Activated T-helper 2 cell treated with anti-CD3 and anti-CD28 coated beads, Interferon-gamma antibody, Interleukin-2, Interleukin-4, amounts not matched to agents 10 μg/mL and 5 μg/mL and 100 μg/mL, durations not matched to agents 14 hours and 24 hours and 36 hours (primary cell): ENCODE measurements at places on chromosomes 6 and 20. TPM values are rescaled to one million over a fixed set of nuclear protein-coding genes. Genes with fewer than 3 reads are reported as not detected.

- no peak for DNase-seq
- H3K27ac ChIP-seq: no peak overlapping the region
Measured at GRCh38 chr6:73131706-73132105, 93.6 kb downstream of the KHDC1L start.

- no peak for DNase-seq
- H3K4me1 ChIP-seq: peaks cover 12% of the 10 kb centered on the region
- peak overlapping the region; percentile 90 for H3K4me3 ChIP-seq
- H3K36me3 ChIP-seq: peaks cover 10% of the 10 kb centered on the region
Measured at GRCh38 chr6:78867020-78867369, 356 bp upstream of the IRAK1BP1 start.

TNXB gene
- 4.3 and 5.0 TPM in 2 replicates for total RNA-seq

- no peak overlapping the region for H3K4me3 ChIP-seq
- H3K36me3 ChIP-seq: peaks cover 61% of the 10 kb centered on the region
- peaks cover 22% of the 10 kb centered on the region for H3K4me1 ChIP-seq
Measured at GRCh38 chr6:33279971-33280511, 3.1 kb downstream of the B3GALT4 start.

METTL24 gene
- total RNA-seq: not detected in 2 replicates

DNA sequence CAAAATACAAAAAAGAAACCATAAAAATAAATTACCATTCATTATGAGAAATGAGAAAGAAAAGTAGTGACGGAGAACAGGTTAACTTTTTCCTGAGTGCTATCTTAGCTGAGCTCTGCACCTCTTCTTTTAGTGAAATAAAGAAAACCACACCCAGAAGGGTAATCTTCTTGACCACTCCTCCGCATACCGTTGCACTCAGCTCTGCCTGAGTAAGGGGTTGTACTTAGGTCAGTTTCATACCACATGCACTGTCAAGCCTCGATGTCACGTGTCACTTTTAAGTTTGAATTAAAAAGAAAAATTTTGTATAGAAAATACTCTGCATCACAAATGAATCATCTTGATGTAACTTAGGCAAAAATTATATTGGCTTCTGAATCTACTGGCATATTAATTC lies 2.8 kb downstream of the EZR start:
- H3K4me3 ChIP-seq: peak overlapping the region; percentile 99
- no peaks in the 10 kb centered on the region for H3K27me3 ChIP-seq
- no peak for DNase-seq
- peak overlapping the region; percentile 93 for H3K27ac ChIP-seq
- peaks cover 53% of the 10 kb centered on the region for H3K4me1 ChIP-seq

MCCD1 gene
- total RNA-seq: not detected in 2 replicates

GRCh38 chr20:59299945-59300332 lies 472 bp upstream of the EDN3 start:
- H3K4me3 ChIP-seq: no peak overlapping the region
- no peaks in the 10 kb centered on the region for H3K36me3 ChIP-seq
- no peak for DNase-seq
- H3K27ac ChIP-seq: no peak overlapping the region

- no peak for DNase-seq
- peaks cover 7% of the 10 kb centered on the region for H3K4me1 ChIP-seq
- no peak overlapping the region for H3K27ac ChIP-seq
- peaks cover 1% of the 10 kb centered on the region for H3K27me3 ChIP-seq
- H3K36me3 ChIP-seq: no peaks in the 10 kb centered on the region
Measured at GRCh38 chr6:166406197-166406596, 23.5 kb upstream of the MPC1 start.

GRCh38 chr20:62390317-62391164 lies 3.6 kb downstream of the RPS21 start:
- peaks cover 7% of the 10 kb centered on the region for H3K4me1 ChIP-seq
- H3K27ac ChIP-seq: no peak overlapping the region
- H3K27me3 ChIP-seq: no peaks in the 10 kb centered on the region
- H3K4me3 ChIP-seq: no peak overlapping the region

GRCh38 chr6:51303338-51303737 lies 484.7 kb downstream of the TFAP2B start:
- no peak overlapping the region for H3K4me3 ChIP-seq
- no peaks in the 10 kb centered on the region for H3K27me3 ChIP-seq
- no peak for DNase-seq
- H3K36me3 ChIP-seq: no peaks in the 10 kb centered on the region
- no peak overlapping the region for H3K27ac ChIP-seq

C20orf141 gene
- not detected in 2 replicates for total RNA-seq

- no peak overlapping the region for H3K4me3 ChIP-seq
- H3K27me3 ChIP-seq: no peaks in the 10 kb centered on the region
- no peak for DNase-seq
- H3K36me3 ChIP-seq: peaks cover 3% of the 10 kb centered on the region
- H3K4me1 ChIP-seq: peaks cover 23% of the 10 kb centered on the region
- no peak overlapping the region for H3K27ac ChIP-seq
Measured at GRCh38 chr6:170091639-170092579, 199.0 kb downstream of the DLL1 start.

DNA sequence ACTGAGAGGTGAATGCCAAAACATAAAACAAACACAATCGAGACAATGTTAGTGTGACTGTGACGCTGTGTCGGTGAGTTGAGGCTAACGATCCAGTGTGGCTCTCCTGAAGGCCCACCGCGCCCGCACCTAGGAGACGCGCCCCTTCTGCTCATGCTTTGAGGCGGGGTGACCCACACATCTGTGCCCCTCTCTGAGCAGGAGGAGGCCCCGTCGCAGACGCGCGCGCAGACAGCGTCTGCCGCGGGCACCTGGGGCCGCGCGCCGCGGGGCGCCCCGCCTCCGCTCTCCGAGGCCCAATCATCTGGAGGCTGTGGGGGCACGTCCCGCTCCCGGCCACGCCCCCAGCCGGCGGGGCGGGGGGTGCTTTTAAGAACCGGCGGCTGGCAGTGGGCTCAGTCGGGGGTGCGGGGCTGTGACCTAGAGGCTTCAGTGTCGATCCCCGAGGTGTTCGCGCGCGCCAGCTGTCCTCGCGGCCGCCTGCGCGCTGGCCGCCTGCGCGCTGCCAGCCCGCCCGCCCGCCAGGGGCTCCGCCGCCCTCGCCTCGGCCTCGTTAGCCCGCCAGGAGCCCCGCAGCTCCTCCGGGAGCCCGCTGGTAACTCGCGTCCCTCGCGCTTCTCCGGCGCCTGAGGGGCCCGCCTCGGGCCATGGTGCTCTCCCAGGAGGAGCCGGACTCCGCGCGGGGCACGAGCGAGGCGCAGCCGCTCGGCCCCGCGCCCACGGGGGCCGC lies at the start of gene SLC16A10:
TSS of gene SLC16A10 (plus strand) at position 398 of the 730 bp plus-strand sequence. CDS start at position 648, 250 bp downstream.
- peaks cover 19% of the 10 kb centered on the region for H3K27me3 ChIP-seq
- peak; percentile 66 for DNase-seq
- H3K27ac ChIP-seq: peak within 1 kb of the TSS; percentile 4
- peaks cover 22% of the 10 kb centered on the region for H3K4me1 ChIP-seq
- peak within 1 kb of the TSS; percentile 80 for H3K4me3 ChIP-seq

FAM120B gene
- total RNA-seq: 19.6 and 21.8 TPM in 2 replicates

SLC17A3 gene
- 1.6 TPM in 2 replicates for total RNA-seq

DNA sequence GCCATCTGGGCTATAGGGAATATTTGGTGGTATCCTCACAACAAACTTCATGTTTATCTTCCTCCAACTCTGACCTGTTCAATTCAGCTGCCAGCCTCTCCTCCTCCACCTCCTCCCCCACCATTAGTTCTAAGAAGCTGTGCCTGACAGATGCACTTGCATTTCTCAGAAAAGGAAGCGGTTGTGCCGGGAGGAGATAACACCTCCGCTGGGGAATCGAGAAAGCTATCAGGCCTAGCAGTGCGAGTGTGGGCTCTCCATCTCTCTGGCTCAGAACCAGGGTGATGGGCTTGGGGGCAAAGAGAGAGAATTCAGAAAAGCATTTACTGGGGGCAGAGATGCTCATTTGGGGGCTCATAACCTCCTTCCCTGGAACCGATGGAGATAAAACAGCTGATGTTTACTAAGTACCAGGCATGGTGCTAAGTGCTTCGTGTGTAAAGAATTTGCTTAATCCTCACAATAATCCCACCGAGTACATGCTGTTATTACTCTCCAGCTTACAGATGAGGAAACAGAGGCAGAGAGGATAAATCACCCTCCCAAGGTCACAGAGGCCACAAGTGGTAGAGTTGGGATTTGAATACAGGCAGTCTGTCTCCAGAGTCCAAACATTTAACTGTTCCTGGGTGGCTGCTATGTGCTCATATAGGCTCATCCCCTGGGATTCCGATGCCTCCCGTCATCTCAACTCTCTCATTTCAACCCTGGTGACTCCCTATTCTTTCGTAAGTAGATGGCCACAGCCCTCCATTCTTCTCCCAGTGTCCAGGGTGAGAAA lies 38.3 kb downstream of the COX4I2 start:
- H3K27ac ChIP-seq: peak overlapping the region; percentile 93
- no peaks in the 10 kb centered on the region for H3K27me3 ChIP-seq
- peaks cover 83% of the 10 kb centered on the region for H3K4me1 ChIP-seq
- peak overlapping the region; percentile 88 for H3K4me3 ChIP-seq
- DNase-seq: peak; percentile 70

DNA sequence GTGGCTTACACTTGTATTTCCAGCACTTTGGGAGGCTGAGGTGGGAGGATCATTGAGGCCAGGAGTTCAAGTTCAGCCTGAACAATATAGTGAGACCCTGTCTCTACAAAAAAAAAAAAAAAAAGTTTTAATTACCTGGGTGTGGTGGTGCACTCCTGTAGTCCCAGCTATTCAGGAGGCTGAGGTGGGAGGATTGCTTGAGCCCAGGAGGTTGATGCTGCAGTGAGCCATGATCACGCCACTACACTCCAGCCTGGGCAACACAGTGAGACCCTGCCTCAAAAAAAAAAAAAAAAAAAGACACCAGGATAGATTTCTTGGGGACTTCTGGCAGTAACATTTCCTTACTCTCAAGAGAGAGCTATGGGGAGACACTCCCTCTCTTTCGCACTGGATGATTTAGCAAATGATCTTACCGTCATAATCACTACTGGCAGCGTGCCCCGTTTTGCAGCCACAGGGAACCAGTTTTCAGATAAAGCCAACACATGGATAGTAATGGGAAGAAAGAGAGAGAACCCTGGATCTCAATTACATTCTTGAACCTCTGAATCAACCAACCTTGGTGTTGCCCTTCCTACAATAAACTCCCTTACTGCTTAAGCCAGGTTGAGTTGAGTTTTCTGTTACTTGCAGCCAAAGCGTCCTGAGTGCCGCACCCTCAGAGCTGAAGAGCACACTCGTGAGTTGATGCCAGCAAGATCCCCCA lies 18.1 kb upstream of the PTPN1 start:
- H3K27me3 ChIP-seq: no peaks in the 10 kb centered on the region
- peaks cover 42% of the 10 kb centered on the region for H3K4me1 ChIP-seq
- H3K4me3 ChIP-seq: no peak overlapping the region
- H3K27ac ChIP-seq: peak overlapping the region; percentile 61
- no peak for DNase-seq
- H3K36me3 ChIP-seq: no peaks in the 10 kb centered on the region

GRCh38 chr6:145723646-145724045 lies 11.7 kb downstream of the EPM2A start:
- no peak for DNase-seq
- peaks cover 16% of the 10 kb centered on the region for H3K36me3 ChIP-seq
- H3K27me3 ChIP-seq: no peaks in the 10 kb centered on the region
- peaks cover 15% of the 10 kb centered on the region for H3K4me1 ChIP-seq

- no peak for DNase-seq
- no peaks in the 10 kb centered on the region for H3K27me3 ChIP-seq
- H3K27ac ChIP-seq: no peak overlapping the region
- H3K36me3 ChIP-seq: no peaks in the 10 kb centered on the region
- H3K4me3 ChIP-seq: no peak overlapping the region
Measured at GRCh38 chr20:59153355-59153681, 10.3 kb upstream of the ZNF831 start.

GRCh38 chr20:50332491-50332980 lies 141.9 kb downstream of the CEBPB start:
- DNase-seq: no peak
- no peak overlapping the region for H3K27ac ChIP-seq
- no peaks in the 10 kb centered on the region for H3K27me3 ChIP-seq
- no peak overlapping the region for H3K4me3 ChIP-seq
- H3K4me1 ChIP-seq: peaks cover 17% of the 10 kb centered on the region
- no peaks in the 10 kb centered on the region for H3K36me3 ChIP-seq

- H3K4me3 ChIP-seq: peak overlapping the region; percentile 79
- no peak for DNase-seq
- H3K27ac ChIP-seq: peak overlapping the region; percentile 85
- peaks cover 67% of the 10 kb centered on the region for H3K36me3 ChIP-seq
- no peaks in the 10 kb centered on the region for H3K27me3 ChIP-seq
Measured at GRCh38 chr20:50930976-50931305, 296 bp downstream of the ADNP start.

- H3K4me1 ChIP-seq: no peaks in the 10 kb centered on the region
- H3K36me3 ChIP-seq: no peaks in the 10 kb centered on the region
- H3K4me3 ChIP-seq: no peak overlapping the region
- H3K27me3 ChIP-seq: peaks cover 6% of the 10 kb centered on the region
- H3K27ac ChIP-seq: no peak overlapping the region
Measured at GRCh38 chr20:38392356-38392755, 42.8 kb downstream of the SNHG17 start.
